ENCODE measurements at places on chromosomes 11 and 22.

DNA sequence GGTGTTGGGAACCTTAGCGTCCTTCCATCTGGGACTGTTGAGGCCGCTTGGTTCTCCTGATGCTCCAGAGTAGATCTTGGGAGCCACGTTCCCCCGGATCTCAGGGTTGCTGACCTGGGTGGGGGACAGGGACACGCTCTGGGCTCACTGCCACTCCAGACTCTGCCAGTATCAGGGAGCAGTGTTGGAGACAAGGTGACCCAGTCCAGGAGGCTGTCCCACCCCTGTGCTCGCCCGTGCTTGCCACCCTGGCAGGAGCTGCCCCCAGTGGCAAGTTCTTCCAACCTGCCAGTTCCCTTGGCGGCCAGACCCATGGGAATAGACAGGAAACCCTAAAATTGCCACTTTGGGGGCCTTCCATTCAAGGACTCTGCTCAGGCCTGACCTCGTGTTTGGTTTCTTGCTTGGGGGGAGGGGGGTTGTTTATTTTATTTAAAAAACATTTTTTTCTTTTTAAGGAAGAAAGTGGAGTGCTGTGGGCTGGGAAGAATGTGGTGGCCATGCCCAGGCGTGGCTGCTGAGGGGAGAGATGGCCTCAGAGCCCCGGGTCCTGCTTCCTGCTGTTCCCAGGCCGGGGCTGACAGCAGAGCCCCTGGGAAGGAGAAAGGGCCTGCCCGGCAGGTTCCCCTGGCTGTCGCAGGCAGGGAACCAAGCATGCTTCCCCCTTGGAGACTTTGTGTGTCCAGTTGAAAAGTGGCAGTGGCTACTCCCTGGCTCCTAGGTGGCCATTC lies 7.2 kb downstream of the GRK2 start:
- DNase-seq = no peak

GRCh38 chr11:3109434-3109833 lies 52.2 kb upstream of the CARS1 start:
- DNase-seq = no peak

- peak; percentile 63 for DNase-seq
These were observed 20.1 kb downstream of the TSSC4 start for GRCh38 chr11:2420502-2421225.

DNA sequence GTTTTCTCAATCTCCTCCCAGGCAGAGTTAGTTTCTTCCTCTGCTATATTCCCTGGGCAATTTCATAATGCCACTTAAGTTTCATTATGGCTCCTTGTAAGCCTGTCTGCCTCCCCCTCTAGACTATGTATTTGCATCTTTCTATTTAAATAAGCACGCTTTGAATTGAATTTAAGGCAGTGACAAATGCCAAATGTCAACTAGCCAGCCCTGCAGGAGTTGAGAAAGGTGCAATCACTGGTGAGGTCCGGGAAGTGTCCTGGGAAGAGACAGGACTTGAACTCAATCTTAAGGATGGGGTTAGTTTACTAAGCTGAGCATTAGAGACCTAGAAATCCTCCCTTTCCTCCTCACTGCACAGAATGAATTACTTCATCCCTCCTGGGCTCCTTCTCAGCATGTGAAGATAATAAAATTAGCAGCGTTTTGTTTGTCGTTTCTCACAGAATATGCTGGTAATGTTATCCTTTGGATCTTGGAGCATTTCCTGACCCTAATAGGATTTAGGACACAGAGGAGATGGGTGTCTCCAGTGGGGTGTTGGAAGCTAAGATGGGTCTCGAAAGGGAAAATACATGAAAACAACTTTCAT lies 1.6 kb downstream of the TCP11L1 start:
- no peak for DNase-seq

GRCh38 chr22:45268167-45268957 lies 16.4 kb upstream of the UPK3A start:
- no peak for DNase-seq

GRCh38 chr11:50174189-50174588 lies 141.5 kb downstream of the OR4C45 start:
- DNase-seq = no peak

DNA sequence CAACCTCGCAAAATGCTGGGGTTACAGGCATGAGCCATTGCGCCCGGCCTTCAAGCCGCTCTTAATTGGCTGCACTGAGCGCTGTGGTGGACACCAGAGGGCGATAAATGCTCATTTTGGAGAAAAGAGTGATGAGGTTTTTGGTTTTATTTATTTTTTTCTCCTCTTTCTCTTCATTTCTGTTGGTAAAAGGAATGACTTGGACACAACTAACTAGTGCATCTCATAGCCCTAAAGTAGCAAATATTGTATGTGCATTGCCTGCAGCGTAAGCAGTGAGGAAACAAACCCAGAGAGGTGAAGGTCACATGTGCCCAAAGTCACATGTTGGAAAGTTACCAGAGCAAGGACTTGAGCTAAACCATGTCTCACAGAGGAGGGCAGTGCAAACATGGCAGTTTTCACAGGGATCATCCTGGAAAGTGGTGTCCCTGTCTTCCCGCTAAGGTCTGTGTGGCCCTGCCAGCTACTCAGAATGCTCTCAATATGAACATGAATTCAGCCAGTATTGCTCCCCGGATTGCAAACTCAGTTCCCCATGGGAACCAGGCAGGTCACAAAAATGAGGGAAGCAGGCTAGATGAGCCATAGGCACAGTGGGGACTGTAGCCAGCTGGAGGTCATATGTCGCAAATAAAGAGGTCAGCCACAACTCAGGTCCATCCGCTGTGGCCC lies 8.6 kb upstream of the CD82 start:
- peak; percentile 74 for DNase-seq

DNA sequence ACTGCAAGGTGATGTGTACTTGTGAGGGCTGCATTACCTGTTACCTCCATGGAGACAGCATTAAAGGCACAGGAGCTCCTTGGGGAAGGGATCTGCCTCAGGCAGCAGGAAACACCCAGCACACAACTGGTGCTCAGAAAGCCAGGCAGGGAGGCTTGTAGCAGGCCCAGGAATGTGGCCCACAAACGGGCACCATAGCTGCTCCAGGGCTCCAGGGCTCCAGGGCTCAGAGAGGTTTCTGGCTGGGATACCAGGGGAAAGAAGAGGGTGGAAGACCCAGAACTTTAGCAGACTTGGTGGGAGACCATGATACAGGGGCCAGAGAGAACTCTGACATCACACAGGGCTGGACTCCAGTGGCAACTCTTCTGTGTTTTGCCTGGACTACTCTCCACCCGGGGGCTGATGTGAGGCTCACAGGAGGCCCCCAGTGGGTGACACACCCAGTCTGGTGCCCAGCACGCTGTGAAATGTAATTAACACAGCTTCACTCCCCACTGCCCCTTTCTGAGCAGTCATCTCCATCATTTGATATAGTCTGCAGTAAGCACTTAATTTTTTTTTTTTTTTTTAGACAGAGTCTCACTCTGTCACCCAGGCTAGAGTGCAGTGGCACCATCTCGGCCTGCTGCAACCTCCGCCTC lies 14.7 kb upstream of the SULT4A1 start:
- DNase-seq = no peak

DNA sequence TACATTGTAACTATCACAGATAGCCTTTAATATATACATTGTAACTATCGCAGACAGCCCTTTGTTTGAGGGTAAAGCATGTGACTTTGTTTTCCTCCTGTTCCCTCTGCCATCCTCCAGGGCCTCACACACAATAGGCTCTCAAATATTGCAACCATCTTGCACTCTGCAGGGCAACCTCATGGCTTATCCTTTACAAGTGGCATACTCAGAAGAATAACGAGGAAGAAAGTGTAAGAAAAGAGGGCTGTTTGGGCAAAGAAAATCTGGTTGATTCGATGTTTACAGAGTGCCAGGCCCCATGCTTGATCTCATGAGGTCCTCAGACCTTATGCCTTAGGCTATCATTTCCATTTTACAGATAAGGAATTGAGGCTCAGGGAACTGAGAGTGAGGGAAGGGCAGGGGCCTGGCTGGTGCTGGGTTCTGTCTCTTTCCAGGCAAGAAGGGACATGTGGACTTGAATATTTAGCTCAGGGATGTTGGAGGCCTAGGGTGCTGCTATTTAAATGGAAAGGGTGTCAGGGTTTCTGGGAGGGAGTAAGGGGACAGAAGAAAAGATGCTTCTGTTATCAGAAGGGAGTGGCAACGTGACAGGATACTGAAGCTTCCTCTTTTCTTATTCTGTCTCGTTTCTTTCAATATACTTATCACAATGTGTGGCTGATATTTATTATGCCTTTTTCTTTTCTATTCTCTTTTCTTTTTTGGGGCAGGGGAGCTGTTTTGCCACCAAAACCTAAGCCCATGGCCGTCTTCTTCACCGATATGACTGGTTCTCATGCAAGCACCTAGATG lies 1.1 kb upstream of the SAMM50 start:
- DNase-seq = no peak

DNA sequence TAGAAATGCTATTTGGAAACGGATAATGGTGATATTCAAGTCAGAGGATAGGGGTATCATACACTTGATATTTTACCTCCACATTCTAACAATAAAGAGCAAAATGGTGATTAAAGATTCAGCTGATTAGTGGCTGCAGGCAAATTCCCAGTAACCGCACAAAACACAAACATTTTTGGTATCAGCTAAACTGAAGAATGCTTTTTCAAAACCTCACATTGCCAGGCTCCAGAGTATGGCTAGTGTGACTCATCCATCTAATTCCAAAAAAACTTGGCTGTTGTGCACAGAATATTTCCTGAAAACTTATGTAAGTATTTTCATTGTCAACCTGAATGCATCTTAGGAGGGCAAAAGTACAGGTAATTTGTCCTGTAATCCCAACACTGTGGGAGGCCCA lies 10.9 kb downstream of the SRPRA start:
- no peak for DNase-seq

DNA sequence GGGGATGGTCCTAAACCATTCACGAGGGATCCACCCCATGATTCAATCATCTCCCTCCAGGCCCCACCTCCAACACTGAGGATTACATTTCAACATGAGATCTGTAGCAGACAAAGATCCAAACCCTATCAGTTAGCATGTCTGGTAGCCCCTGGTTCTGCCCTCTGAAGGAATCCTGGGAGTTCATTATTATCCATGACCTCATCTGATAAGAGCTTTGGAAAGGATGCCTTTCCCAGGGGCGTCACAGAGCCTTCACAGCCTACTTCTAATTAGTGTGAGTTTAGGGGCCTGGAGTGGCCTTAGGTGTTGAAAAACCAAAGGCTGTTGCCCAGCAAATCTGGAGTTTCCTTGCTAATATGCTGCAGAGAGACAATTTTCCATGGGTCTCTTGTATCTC lies 8.6 kb upstream of the EIF3M start:
- DNase-seq = no peak

DNA sequence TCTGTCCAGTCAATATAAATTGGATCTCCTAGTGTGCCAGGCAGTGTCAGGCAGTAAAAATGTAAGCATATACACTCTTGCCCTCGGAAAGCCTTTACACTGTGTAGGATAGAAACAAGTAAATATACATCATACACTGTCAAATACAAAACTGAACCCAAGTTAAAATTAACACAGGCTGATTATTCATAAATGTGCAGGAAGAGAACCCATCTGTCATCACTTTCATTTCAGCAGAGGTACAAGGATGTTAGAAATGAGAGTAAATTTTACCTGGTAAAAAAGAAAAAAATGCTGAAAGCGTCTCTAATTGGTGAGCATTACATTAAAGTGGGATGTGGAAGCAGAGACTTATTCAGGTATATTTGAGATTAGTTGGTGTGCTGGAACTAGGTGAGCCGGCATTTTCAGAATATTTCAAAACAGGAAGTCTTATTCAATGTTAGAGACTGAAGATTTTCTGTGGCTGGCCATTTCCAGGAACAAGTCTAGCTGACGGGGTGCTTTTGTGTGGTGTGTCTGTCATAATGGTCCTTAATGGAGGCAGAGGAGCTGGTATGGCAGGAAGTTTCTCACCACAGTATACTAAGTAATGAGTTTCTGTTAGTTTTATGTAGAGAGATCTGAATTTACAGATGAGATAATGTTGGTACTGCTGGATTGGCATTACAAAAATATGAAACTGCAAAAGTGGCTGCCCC lies 192.6 kb downstream of the CASP12 start:
- DNase-seq = peak; percentile 44

DNA sequence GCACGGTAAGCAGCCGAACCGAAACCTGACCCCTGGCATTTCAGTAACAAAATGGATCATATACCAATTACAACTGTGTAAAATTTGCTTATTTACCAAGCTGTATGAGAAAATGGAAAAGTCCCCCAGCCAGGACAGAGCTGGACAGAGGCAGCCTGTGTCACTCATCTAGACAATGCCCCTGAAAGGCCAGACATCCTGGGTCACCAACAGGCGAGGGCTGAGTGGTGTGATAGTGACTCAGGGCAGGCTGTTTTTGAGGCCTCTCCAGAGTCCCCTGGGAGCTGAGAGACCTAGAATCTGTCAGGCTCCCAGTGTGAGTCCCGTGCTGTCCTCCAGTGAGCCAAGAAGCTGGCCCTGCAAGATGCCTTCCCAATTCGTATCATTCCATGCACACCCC lies 680.4 kb downstream of the TBC1D22A start:
- no peak for DNase-seq

- DNase-seq = no peak
These were observed 997.8 kb downstream of the BRD1 start for GRCh38 chr22:48829908-48830307.

DNA sequence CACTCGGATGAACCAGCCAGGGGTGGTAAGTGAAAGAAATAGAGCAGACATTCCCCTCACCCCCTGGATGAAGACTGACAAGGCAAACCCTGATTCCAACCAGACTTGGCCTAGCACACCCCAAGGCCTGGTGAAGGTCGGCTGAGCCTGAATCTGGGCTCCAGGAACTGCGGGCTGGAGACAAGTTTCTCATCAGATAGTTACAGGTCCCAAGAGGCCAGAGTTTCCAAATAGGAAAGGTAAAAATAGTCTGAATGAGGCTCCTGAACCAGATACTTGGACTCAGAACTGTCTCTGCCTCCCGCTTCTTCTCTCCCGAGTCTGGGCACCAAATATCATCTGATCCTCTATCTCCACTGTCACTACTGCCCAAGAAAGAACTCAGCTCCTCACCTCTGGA lies 7.8 kb downstream of the ZMAT5 start:
- no peak for DNase-seq

DNA sequence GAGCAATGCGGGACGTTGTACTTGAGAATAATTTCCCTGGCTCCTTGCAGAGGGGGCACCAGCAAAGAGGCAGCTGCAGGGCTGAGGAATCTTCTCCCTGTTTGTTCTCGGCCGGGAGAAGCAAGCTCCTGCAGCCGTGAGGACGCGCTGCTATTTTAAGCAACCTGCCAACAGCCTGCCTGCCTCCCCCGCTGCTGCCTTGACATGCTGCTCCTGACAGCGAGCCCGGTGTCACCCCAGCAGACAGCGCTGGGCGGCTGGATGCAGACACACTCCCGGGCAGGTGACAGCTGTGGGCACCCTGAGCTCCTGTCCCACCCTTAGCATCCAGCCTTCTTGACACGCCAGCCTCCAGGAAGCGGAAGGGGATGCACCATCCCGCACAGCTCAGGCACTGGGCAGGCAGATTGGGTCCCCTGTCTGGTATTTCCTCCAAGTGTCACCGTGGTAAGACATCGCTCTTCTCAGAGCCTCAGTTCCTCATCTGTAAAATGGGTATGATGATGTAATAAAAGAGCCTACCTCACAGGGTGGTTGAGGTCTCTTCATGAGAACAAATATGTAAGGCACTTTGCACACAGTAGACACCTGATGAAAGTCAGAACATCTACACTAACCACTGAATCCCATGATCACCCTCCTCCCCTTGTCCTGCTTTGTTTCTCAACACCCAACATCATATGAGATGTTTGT lies 530.6 kb downstream of the MN1 start:
- DNase-seq = no peak

Measured in stimulated activated effector memory CD8-positive, alpha-beta T cell treated with anti-CD3 and anti-CD28 coated beads, Interleukin-12 subunit alpha, Interleukin-12 subunit beta, amount 100 ng/mL, for 72 hours (primary cell).